ENCODE measurements at places on chromosomes 1 and 21. TPM values are rescaled to one million over a fixed set of nuclear protein-coding genes. Genes with fewer than 3 reads are reported as not detected.

- no peak overlapping the region for H3K4me3 ChIP-seq
- H3K27ac ChIP-seq: no peak overlapping the region
- no peaks in the 10 kb centered on the region for H3K27me3 ChIP-seq
- H3K4me1 ChIP-seq: no peaks in the 10 kb centered on the region
- peak; percentile 30 for DNase-seq
Measured at GRCh38 chr1:218521414-218522169, 176.5 kb downstream of the TGFB2 start.

DNA sequence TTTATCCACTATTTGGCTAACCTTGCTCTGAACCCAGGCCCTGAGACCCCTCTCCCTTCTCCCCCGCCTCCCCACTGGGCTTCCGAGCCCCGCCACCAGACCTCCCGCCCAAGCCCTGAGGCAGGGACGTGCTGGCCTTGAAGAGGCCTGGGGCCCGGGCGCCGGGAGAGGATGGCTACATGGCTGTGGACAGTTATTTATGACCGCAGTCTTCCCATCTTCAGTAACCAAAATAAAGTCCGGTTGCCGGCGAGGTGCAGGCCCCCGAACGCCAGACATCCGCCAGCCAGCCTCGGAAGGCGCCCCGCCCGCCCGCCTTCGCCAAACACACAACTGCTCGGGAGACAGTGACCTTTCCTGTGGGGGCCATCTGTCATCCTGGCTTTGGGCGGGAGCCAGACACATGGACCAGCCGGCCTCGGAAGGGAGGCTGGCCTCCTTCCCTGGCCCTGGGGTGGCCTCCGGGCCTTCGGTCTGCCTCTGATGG lies 69.0 kb downstream of the DHRS3 start:
- no peaks in the 10 kb centered on the region for H3K27me3 ChIP-seq
- peak; percentile 82 for DNase-seq
- no peak overlapping the region for H3K4me3 ChIP-seq

DNA sequence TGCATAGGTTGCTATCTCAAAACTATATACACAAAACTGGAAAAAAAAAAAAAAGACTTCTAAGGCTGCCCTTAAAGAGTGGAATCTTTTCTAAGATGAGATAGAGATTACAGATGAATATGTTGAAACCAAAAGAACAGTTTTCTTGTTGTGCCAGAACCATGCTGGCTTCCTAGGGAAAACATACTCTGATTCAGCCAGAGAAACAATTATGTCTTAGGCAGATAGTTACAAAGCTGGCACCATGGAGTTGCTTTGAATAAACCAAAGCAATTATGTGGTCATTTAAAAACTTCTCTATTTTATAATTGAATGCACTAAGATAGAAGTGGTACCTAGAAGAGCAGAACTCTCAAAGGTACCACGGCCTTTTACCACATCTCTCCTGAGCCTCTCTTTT lies 341.3 kb downstream of the PDE4B start:
- DNase-seq: no peak
- no peak overlapping the region for H3K4me3 ChIP-seq
- no peak overlapping the region for H3K27ac ChIP-seq
- no peaks in the 10 kb centered on the region for H3K27me3 ChIP-seq
- no peaks in the 10 kb centered on the region for H3K4me1 ChIP-seq
- H3K36me3 ChIP-seq: no peaks in the 10 kb centered on the region

- H3K27me3 ChIP-seq: no peaks in the 10 kb centered on the region
- peak; percentile 87 for DNase-seq
- H3K4me1 ChIP-seq: no peaks in the 10 kb centered on the region
- H3K4me3 ChIP-seq: peak overlapping the region; percentile 31
- no peaks in the 10 kb centered on the region for H3K36me3 ChIP-seq
Measured at GRCh38 chr1:119327450-119328155, 41.0 kb upstream of the HAO2 start.

GRCh38 chr1:8091691-8092090 lies 65.6 kb upstream of the ERRFI1 start:
- H3K27ac ChIP-seq: no peak overlapping the region
- H3K27me3 ChIP-seq: no peaks in the 10 kb centered on the region

GRCh38 chr1:153306303-153307220 lies 6.2 kb downstream of the PGLYRP3 start:
- H3K4me1 ChIP-seq: no peaks in the 10 kb centered on the region
- no peak overlapping the region for H3K27ac ChIP-seq
- H3K36me3 ChIP-seq: no peaks in the 10 kb centered on the region
- H3K4me3 ChIP-seq: no peak overlapping the region
- DNase-seq: no peak

- H3K4me3 ChIP-seq: no peak overlapping the region
- no peak for DNase-seq
- no peaks in the 10 kb centered on the region for H3K36me3 ChIP-seq
- no peaks in the 10 kb centered on the region for H3K4me1 ChIP-seq
- no peaks in the 10 kb centered on the region for H3K27me3 ChIP-seq
Measured at GRCh38 chr1:116243333-116244054, 129.6 kb upstream of the ATP1A1 start.

B3GALT5 gene
- total RNA-seq: 0.26 TPM

RBM11 gene
- 7.0 TPM for total RNA-seq

PADI2 gene
- total RNA-seq: 0.58 TPM
